ENCODE measurements at places on chromosomes 16 and 17.
A peak's percentile ranks its signal among the peaks of the same experiment; 100 is the strongest.

- DNase-seq, result no peak
These were observed 33.6 kb upstream of the RAB11FIP4 start for GRCh38 chr17:31357839-31358394.

DNA sequence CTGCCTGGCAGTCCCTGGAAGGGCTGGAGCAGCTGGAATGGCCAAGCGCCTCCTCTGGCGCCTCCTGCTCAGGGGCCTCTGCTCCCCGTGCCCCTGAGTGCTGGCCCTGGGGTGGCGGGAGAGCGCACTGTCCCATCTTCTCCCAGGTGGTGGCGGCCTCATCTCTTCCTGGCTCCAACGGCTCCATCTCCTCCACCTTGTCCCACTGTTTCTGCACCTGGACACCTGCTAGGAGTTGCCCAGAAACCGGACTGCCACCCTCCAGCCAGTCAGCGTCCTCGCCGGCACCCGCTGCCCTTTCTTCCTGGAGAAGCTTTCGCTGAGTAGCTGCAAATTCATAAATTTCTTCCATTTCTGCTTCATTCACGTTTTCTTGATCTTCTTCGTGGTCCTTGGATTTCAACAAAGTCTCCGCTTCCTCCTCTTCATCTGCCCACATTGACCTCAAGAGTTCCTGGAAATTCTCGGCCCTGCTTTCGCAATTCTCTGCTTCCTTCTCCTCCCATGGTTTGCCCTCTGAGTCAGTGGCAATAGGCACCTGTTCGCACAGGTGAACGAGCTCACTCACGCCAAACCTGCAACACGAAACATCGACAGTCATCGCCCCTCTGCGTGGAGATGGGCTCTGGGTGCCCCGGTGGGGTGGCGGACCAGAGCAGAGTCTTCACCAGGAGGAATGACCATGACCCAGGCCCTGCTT is 13.7 kb upstream of the NLRC3 start:
- no peak for DNase-seq

- DNase-seq, result no peak
These were observed 12.9 kb downstream of the SEZ6 start for GRCh38 chr17:28992625-28993600.

DNA sequence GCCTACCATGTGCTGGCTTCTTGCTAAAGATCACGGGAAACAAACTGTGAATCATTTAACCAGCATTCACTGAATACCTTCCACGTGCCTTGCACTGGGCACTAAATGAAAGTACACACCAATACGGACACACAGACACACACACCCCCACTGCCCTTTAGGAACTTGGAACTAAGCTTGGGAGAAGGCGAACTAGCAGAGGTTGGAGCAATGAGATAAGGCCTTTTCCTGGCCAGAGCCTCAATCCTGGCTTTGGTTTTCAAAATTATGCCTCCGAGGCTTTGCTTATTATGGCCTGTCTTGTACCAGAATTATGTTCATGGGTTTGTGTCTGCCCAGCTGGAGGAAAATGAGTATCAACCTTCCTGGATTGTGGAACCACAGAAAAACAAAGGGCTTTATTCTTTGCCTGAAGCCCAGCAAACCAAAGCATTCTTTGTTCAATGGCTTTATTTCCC is 32.3 kb downstream of the CPPED1 start:
- no peak for DNase-seq

- no peak for DNase-seq
These were observed 12.1 kb upstream of the ZNF423 start for GRCh38 chr16:49867796-49868668.

GRCh38 chr17:61489719-61490490 is 37.7 kb downstream of the TBX4 start:
- no peak for DNase-seq

DNA sequence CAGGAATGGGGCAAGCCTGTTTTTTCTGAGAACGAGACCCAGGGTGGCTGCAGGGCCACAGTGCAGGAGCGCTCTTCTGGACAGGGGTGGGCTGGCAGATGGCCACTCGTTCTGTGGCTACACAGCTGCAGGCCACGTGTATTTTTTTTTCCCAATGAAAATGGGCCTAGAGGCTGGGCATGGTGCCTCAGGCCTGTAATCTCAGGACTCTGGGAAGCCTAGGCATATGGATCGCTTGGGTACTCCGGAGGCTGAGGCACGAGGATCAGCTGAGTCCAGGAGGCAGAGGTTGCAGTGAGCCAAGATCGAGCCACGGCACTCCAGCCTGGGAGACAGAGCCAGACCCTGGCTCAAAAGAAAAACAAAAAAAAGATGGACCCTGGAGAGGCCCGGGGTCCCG is 6.8 kb downstream of the UNKL start:
- peak; percentile 70 for DNase-seq

DNA sequence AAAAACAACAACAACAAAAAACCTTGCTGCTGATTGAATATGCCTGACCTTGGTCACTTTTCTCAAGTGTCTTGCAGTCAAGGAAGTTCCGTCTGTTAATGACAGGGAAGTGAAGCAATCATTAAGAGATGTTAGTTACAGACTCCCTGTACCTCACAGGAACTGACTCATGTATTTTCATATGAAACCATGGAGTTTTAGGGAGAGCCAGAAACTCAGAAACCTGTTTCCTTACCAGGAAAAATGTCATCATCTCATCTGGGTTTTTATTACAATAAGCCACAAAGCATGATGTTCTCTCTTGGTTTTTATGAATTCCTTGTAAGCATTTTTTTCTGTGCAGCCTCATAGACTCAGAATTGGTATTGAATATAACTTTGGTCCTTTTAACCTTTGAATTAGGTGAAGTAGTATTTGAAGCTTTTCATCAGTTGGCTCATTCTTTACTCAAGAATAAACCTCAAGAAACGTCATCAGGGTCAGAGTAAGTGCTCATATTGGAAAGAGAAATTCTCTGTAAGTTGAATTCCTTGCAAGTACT is 10.3 kb downstream of the LYRM1 start:
- DNase-seq, result peak; percentile 63

DNA sequence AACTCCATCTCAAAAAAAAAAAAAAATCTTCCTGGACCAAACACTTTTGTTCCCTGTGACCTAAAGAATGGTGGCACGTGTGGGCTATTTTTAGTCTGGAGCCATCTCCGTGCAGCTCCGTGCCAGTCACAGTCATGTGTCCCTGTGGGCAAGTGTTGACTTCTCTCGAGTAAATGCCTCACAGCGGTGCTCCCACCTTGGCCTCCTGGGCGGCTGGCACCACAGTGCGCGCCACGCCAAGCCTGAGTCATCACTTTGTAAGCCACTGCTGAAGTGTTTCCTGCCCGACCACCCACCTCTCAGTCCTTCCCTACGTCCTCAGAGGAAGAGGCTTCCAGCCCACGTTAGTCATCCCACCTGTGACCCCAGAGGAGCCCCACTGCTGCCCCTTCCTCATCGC is 10.9 kb upstream of the HEXD start:
- no peak for DNase-seq

DNA sequence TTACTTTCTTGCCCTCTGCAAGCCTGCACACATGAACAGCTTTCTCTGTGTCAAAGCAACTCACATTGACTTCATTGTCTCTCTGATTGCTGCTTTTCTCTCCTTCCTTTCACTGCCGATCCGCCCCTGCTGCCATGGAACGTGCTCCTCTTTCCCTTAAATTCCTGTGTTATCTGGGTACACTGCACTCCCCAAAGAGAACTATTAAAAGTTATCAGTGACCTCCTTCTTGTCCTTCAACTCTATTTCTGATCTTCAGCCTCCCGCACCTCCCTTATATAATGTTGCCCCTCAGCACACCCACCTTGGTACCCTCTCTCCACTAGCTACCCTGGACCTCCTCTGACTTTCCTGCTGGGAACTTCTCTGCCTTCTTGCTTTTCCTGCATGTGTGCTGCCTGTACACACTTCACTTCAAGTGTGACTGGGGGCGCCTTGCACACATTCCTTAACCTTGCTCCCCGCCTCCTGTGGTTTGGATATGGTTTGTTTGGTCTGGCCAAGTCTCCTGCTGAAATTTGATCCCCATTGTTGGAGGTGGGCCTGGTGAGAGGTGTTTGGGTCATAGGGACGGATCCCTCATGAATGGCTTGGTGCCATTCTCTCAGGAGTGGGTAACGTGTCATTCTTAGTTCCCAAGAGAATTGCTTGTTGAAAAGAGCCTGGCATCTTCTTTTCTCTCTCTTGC is 26.7 kb upstream of the PMP22 start:
- DNase-seq, result peak; percentile 42

DNA sequence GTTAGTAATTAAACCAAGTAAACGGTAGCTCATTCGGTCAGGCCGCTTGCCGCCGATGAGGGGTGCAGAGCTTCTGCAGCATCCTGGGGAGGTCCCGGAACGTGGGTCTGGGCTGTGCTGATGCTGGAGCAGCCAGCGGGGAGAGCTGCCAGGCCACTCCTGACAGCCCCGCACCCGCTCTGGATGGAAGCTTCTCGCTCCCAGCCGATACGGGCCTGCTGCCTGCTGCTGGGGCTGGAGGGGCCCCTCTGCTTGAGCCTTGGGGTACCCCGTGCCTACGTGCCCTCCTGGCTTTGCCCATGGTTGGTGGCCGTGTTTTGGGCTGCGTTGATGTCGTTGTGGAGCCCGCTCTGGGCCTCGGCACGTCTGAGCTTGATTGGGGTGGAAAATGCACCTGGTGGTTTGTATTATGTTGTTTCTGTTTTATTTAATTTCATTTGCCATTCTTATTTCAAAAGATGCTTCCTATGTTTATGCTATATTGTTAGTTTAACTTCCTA is 41.6 kb upstream of the ZNF750 start:
- no peak for DNase-seq

- DNase-seq, result peak; percentile 71
These were observed at the start of gene IGF2BP1 for GRCh38 chr17:48997103-48997826. Gene IGF2BP1, plus strand, starts transcription at chr17:48997385. Its CDS starts 361 bp downstream, at chr17:48997746.

DNA sequence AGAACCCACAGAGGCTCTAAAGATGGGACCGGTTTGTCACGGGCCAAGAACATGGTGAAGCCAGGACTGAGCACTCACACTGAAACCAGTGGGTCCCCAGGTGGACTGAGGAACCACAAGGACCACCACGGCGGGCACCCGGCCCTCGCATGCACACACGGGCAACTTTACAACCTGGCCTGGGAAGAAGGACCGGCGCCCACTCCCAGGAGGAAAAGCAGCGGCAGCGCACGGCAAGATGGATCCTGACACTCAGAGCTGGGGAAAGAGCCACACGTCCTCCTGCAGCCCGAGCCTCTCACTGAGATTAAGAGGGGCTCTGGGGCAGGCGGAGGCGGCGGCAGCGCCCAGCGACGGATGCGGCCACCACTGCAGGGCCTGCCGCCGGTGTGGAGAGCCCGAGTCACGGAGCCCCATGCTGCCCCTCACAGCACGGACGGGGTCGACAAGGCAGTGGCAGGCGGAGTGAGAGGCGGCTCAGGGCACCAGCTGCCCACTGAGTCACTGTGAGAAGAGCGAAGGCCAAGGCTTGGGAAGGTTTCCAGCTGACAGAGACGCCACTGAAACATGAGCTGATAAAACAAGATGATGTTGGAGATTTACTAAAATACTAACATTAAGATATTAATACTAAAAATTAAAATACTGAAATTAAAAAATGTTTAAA is 118.3 kb downstream of the ANKRD11 start:
- DNase-seq, result no peak

GRCh38 chr17:56653877-56654276 is 60.4 kb downstream of the NOG start:
- DNase-seq, result peak; percentile 41

- no peak for DNase-seq
These were observed 476.2 kb downstream of the HAPSTR1 start for GRCh38 chr16:9567666-9568065.

DNA sequence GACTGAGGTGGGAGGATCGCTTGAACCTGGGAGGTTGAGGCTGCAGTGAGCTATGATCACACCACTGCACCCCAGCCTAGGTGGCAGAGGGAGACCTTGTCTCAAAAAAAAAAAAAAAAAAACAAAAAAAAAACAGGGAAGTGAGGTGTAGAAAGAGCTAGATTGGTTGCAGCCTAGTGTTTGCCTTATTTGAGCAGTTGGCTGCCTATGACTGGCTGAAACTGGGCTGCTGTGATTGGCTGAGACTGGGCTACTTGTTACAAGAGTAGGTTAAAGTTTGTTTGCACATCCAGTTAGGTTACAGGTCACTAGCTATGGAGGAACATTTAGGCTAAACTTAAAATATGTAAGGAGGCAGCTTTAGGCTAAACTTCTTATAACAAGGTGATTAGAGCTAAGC is 5.7 kb downstream of the DHRS7B start:
- DNase-seq, result no peak

DNA sequence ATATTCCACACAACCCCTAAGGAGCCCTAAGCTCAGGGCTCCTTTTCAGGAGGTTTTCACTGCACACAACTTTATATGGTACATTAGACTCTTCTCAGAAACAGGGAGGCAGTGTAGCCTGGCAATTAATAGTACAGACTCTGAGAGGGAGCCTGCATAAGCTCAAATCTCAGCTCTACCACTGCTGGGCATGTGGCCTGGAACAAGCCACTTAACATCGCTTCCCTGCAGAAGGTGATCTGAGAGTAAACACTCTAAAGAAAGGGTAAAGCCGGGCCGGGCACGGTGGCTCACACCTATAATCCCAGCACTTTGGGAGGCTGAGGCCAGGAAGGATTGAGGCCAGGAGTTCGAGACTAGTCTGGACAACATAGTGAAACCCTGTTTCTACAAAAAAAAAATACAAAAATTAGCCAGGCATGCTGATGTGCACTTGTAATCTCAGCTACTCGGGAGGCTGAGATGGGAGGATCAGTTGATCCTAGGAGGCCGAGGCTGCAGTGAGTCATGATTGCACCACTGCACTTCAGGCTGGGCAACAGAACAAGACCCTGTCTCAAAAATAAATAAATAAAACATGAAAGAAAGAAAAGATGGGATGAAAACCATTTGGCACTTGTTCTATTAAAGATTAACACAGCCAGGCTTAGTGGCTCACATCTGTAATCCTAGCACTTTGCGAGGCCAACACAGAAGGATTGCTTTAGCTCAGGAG is 70.7 kb upstream of the DNAJA2 start:
- no peak for DNase-seq

- no peak for DNase-seq
These were observed 23.0 kb downstream of the CARHSP1 start for GRCh38 chr16:8845699-8846298.

GRCh38 chr17:51398687-51399086 is 138.3 kb downstream of the UTP18 start:
- DNase-seq, result no peak

- no peak for DNase-seq
These were observed 256.4 kb upstream of the IRX3 start for GRCh38 chr16:54542805-54543505.
